ENCODE measurements at places on chromosomes 7 and 10.

DNA sequence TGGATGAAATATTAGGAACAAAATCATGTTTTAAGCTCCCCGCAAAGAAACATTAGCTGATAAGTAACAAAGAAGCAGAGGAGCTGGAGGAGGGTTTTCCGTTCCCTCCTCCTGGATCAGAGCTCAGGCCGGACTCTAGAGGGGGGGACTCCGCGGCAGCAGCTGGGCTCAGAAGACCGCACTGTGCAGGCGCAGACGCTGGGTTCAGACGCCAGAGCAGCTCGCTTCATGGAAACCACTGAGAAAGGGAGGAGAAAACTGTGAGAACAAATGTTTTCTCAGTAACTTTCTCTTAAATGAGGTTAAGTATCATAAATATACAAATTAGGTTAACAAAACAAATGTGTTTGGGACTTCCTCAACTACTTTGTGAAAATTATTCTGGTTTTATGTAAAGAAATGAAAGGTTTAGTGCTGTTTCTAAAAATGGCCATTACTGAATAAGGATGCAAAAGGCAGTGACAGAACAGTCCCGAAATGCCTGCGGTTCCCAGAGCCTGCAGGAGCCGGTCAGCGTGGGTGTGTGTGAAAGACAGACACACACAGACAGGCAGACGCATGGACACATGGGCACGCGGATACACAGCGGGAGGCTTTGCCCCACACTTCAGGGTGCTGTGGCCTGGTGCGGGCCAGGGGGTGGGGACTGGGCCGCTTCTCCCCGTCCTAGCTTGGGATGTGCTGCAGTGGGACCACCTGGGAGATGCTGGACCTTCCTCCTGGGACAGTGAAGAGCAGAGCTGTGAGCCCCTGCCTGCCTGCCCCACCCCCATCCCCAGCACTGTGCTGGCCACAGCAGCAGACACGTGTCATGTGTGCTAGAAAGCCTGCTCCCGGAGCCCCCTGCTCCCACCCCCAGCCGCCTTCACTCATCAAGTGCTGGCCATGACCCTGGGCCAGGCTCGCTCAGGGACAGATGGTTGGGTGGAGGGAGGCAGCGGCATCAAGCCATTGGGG is 20.3 kb upstream of the ADGRA1 start:
- DNase-seq = no peak

DNA sequence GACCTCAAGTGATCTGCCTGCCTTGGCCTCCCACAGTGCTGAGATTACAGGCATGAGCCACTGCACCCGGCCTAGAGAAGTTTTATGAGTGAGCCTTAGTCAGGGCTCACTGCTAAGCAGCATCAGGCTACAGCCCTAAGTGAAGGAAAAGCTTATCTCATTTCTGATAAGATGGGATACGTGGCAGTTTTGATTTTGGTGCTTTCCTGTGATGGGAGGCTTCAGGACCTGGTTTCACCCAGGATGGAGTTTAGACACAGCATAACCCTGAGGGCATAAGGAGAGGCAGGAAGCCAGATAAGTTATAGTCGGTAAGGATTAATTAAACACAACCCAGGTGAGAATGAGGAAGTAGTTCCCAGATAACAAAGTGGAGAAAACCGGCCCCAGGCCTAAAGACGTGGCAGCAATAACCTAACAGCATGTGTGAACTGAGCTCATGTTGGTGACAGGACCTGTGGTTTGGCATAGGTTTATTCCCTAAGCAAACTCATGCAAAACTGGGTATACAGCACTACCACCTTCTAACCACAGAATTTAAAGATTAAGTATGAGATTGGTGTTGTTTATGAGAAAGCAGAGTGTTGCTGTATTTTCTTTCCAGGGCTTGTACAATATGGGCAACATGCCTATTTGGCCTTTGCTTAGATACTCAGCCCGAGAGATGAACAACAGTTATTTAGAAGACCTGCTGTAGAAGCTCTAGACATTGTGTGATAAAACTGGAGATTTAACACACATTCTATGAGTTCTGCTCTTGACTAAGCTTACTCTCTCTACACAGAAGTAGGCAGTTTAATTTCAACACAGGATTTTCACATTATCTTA is 119.4 kb downstream of the COL28A1 start:
- DNase-seq = no peak

- DNase-seq = no peak
Observed at GRCh38 chr10:77965294-77965693, 38.7 kb upstream of the DLG5 start.

- no peak for DNase-seq
Observed at GRCh38 chr10:132132421-132132841, 54.3 kb upstream of the DPYSL4 start.

GRCh38 chr7:96346293-96346953 is 24.5 kb upstream of the SLC25A13 start:
- DNase-seq = no peak

GRCh38 chr10:70031215-70031614 is 21.4 kb upstream of the MACROH2A2 start:
- no peak for DNase-seq

DNA sequence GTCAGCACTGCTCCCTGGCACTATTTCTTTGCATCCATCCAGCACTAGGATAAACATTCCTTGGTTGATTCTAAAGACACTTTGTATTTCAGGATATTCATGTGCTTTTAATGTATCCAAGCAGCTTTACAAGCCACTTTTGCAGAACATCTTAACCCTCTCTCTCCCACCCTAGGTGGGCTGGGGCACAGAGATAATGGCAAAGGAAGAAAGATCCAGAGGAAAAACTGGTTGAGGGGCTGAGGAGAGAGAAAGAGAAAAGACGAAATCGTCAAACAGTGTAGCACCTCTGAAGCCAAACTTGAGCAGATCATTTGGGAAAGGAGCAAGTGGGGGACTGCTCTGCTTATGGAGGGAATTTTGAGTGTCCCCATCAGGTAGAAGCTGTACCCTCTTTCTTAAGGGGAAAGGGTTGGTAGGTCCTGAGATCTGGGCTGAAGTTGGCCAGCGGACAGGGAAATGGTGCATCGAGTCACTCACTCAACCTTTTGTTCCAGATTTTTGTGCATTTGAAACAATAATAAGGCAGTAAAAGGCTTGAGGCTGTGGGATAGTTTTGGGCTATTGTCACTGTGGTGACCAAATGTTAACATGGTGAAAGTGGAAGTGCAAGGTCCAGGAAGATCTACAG is 4.2 kb upstream of the HOXA13 start:
- DNase-seq = no peak

GRCh38 chr7:35007768-35008167 is 29.5 kb downstream of the DPY19L1 start:
- DNase-seq = no peak

DNA sequence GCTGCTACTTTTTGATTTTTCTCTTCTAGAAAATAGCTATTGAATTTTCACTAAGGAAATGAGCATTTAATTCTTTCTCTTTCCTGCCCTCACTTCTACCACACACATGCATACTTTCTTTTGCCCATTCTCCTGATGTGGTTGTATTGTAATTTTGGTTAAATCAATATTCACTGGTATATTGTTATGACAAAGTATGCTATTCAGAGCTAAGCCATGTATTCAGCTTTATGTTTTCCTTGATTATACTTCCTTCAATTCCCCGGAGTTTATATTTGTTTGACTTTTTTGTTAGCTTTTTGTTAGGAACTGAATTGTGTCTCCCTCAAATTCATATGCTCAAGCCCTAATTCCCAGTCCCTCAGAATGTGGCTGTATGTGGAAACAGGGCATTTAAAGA is 24.0 kb downstream of the LRRC72 start:
- no peak for DNase-seq

- DNase-seq = no peak
Observed at GRCh38 chr7:15652776-15653290, 33.6 kb downstream of the MEOX2 start.

DNA sequence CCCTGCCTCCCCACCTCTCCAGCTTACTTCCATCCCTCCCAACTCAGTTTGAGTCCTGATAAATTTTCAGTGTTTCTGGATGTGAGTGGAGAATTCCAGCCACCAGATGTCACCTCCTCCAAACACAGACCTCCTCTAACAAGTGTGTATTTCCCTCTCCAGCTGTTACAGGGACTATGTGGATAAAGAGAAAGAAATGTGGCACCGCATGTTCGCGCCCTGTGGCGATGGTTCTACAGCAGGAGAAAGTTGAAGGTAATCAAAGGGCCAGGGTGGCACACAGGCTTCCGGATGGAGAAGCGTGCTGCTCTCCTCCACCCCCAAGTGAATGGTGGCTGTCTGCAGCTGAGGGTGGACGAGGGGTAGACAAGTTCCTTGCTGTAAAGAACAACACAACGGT is 14.7 kb downstream of the FKBP6 start:
- no peak for DNase-seq

GRCh38 chr7:91327346-91327745 is 63.1 kb downstream of the FZD1 start:
- no peak for DNase-seq

- no peak for DNase-seq
Observed at GRCh38 chr7:138126928-138127327, 50.7 kb downstream of the AKR1D1 start.

Measured in sigmoid colon (tissue), 7 donors.